ENCODE measurements at places on chromosomes 5 and 9. TPM values are rescaled to one million over a fixed set of nuclear protein-coding genes. Genes with fewer than 3 reads are reported as not detected.

The NR5A1 gene
- total RNA-seq: not detected

The NIPAL4 gene
- total RNA-seq: 0.22 TPM

The FAM151B gene
- total RNA-seq: 3.4 TPM

The GFRA3 gene
- total RNA-seq: 0.22 TPM

The MEIKIN gene
- not detected for total RNA-seq

Data from subcutaneous adipose tissue (tissue), 4 donors.